Skin of body (tissue), 3 donors: ENCODE measurements at places on chromosomes 7 and 10.

DNA sequence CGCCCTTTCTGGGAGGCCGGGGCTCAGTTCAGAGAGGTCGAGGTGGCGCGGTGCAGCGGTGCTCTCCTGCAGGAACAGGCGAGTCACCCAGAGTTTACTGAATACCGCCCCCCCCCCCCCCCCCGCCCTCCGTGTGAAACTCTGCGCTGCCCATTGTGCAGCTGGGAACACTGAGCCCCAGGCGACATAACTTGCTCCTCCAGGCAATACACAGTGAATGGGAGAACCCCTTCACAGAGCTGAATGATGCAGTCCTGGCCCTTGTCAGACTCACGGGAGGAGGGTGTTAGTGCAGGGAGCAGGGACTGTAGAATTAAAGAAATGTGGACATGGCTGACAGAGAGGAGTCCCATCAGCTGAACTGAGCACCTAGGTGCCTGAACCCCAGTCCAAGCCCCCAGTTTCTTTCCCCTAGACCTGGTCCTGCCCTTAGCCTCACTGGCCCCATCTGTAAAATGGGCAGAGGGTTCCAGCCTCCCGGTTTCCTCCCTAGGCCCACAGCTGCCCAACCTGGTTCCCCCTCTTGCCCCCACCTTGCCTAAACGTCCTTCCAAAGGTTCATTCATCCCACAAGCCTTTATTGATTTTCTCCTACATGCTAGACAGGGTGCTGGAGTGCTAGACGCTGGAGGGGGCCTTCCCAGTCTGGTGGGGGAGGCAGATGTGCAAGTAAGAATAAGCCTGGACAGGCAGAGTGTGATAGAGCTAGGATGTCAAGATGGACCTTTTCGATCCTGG is 869 bp upstream of the LOXL4 start:
- no peak for DNase-seq

DNA sequence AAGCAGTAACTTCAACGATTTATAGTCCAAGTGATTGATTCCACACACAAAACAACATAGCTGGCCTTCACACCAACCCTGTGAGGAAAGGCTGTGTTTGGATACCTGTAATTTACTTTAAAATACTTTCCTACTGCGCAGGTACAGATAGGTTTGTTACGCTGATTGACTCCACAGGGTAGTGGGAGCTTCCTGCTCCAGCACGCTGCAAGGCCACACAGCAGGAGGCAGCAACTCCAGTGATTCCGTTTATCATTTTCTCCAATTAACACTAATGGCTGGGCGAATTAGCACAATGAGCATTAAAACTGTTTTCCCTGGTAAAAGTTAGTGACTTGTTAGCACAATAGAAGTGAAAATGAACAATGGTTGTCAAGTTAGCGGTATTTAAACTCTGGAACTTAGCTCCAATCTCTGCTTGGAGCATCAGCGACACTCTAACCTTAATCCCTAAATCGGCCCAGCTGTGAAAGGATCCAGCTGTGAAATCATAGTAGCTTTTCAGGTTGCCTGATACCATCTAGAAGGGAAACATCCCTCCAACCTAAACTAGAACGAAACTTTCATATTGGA is 959 bp downstream of the DCLRE1C start:
- peak; percentile 47 for DNase-seq

DNA sequence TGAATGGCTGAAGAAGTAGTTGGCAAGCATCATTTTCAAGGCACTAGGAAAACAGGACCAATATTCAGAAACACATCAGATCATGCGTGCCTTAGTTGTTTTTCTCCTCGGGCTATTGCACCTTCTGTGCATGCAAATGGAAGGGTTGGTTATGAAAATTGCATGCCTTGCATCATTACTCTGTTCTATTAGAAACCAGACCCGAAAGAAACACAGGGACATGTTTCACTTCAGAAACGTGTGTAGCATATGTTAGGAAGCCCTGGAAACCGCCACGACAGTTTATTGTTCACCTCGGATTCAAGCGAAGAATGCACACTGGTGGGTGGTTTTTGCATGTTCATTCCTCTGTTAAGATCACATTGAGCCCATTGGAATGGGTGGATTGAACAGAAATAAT is 214.7 kb downstream of the FRMD4A start:
- no peak for DNase-seq

GRCh38 chr7:133961724-133962123 is 165.4 kb upstream of the LRGUK start:
- no peak for DNase-seq

DNA sequence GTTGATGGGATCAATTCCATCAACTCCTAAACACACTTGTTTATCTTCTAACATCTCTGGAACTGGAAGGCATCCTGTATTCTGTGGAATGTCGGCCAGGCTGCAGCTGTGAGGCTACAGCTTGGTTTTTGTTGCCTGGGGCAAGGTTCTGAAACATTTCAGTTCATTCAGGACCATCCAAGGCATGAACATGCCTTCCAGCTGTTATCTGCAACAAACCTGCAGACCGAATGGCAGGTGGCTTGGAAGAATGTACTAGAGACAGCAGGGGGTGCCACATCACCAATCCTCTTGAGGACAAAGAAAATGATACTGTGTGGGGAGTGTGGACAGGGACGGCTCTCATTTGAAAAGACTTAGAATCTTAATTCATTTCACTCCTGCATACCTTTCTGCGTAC is 12.4 kb downstream of the PAPOLB start:
- DNase-seq = no peak

- no peak for DNase-seq
These were observed 21.8 kb upstream of the MRC1 start for GRCh38 chr10:17787087-17787961.

- no peak for DNase-seq
These were observed 11.2 kb downstream of the IL2RA start for GRCh38 chr10:6050801-6051445.

- DNase-seq = peak; percentile 39
These were observed 539.5 kb upstream of the FZD8 start for GRCh38 chr10:36181426-36182178.

DNA sequence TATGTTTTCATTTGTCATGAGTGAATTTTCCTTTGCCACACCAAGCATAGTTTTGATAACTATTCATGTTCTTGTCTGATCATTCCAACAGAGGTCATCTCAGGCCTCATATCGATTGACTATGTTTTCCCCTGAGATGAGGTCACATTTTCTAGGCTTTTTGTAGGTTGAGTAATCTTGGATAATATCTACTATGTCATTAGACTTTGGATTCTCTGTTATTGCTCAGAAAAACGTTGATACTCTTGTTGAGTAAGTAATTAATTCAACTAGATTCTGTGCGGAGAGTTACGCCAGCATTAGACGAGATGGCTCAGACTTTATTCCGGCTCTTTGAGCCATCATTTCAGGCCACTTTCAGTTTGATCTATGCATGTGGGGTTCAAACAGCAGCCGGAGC is 57.7 kb downstream of the KLF6 start:
- no peak for DNase-seq

DNA sequence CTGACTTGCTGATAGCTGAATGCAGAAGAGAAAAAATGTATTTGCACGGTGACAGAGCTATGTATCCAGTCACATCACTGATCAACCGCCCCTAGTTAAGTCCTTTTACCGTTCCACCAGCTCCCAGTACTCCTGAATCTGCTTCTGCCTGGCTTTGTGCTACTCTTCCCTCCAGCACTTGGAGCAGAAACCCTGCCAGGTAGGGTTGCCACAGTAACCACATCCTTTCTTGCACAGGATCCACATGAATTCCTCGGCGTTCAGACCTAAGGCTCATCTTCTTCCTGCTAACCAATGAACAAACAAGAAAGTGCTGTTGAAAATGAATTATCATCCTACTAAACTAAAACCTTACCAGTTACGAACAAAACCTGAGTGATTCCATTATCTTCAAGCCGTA is 52.0 kb upstream of the KCTD7 start:
- DNase-seq = no peak

GRCh38 chr7:125984795-125985194 is 1055.2 kb upstream of the POT1 start:
- no peak for DNase-seq

DNA sequence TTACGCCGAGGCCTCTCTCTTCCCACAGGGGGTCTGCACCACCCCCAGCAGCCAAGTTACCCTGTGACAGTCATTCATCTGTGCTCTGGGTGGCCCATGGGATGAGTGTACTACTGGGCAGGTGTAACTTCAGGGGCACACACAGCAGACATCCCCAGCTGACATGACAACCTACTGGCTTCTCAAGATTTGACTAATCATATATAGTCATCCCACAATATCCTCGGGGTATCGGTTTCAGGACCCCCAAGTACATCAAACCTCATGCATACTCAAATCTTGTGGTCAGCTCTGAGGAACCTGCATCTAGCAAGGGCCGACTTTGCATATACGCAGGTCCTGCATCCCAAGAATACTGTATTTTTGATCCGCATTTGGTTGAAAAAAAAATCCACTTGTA is 336.9 kb upstream of the C7orf33 start:
- no peak for DNase-seq

- DNase-seq = no peak
These were observed 4.0 kb downstream of the CREM start for GRCh38 chr10:35130663-35131062.

- DNase-seq = no peak
These were observed 4.5 kb downstream of the GRK5 start for GRCh38 chr10:119211625-119212441.

GRCh38 chr7:41855798-41856197 is 152.9 kb upstream of the INHBA start:
- DNase-seq = no peak

DNA sequence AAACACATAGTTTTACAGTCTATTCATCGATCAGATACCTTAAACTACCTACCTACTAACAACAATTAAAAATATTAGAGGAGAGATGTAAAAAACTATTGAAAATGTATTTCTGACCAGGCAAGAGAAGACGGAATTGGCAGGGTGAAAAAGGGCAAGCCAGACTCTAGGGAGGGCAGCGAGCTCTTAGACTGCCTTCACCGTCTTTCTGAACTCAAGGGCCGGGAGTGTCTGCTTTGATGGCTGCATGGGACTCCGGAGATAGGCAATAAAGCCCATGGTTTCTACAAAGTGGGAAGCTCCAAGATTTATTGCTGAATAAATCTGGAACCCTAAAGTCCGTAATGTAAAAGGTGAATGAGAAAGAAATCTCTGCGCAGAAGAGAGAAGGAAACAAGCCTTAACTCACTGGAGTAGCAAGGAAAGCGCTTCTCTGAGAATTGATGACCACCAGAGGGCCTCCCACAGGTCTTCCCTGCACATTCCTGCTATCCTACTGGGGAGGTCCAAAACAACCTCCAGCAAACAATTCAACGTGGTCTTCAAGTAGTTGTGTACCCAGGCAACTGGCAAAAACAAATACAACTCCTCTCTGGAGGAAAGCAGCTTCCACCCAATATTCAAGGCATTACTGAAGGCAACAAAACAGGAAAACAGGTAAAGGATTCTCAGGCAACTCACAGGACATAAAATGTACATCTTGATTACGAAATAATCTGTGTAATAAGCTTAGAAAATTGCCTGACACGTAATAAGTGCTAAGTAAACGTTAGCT is 181.3 kb downstream of the SDK1 start:
- DNase-seq = peak; percentile 10

DNA sequence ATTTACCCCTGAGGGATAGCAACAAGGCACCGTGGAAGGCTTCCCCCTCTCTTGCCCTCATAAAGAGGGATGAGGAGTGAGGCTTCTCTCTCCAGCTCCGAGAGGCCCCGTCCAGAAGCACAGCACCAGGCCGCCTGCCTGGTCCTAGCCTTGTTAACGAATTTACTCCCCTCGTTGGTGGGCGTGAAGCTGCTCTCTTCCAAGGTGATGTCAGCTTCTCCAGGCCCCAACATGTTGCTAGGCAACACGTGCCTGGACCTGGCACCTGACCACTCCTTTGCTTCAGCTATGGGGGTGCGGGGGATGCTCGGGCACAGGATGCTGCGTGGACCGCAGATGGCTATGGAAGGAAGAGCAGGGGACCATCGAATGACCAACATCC is 135.2 kb upstream of the MGMT start:
- no peak for DNase-seq

- no peak for DNase-seq
These were observed 18.9 kb upstream of the DNAJC1 start for GRCh38 chr10:22022257-22023032.

DNA sequence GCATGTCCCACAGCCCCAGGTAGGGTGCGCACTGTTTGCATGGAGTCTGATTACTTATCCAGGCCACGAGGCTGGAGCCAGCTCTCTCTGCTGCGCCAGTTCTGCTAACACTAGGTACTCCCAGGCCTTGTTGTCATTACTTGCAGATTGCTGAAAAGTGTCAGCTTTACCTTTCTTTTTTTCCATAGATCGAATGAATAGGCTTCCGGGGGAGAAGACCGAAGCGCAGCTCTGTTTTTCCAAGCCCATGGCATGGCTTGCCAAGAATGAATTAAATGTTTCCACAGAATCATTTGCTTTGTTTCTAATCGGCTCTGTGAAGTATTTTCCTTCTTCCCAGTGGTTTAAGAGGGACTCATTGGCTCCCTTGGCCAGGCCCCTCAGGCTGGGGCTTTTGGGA is 285.8 kb downstream of the BMPER start:
- no peak for DNase-seq

- DNase-seq = no peak
These were observed 2.7 kb downstream of the FRAT1 start for GRCh38 chr10:97321804-97322190.

DNA sequence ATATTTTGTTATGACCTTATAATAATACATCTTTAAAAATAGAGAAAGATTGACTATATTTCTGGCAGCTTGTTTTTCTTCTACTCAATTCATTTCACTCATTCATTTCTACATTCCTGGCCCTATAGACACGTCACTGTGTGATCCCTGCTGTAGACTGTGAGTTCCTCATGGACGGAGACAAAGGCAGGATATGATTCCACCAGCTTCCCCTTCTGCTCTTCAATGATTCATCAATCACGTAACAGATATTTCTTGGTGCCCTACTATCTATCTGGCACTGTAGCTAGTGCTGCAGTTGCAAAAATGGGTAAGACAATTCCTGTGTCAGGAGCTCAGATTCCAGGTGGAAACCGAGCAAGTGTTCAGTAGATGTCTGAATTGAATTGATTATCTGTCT is 415.0 kb downstream of the SFMBT2 start:
- no peak for DNase-seq

DNA sequence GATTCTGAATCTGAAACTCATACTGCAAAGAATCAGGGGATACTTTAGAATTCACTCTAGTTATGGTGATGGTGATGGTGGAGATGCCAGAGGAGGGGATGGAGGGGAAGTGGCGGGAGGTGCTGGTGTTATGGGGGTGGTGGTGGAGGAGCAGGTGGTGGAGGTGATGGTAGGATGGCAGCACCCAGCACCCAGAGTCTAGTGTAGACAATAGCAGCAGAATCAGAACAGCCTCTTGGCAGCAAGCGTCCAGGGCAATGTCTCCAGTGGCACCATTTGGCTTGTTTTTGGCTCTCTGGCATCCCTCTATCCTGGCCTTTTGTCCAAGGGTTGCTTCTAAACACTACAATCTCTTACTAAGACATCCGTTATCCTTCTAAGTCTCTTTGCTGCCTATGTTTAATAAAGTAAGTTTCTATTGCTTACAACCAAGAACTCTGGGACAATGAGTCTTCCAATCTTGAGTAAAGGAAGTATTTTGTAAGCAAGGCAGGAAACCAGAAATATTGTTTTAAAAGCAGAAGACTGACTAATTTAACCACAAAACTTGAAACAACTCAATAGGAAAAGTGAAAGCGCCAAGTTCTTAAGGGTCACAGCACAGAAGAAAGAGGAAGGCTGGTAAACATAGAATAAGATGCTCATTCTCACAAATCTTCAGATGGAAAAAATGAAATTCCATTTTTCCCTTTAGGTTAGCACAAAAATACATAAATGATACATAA is 42.4 kb upstream of the GDF10 start:
- DNase-seq = no peak
